AG08395 (cell line): ENCODE measurements at places on chromosomes 7 and 10.

GRCh38 chr10:69372126-69372980, 44.4 kb downstream of the TACR2 start:
- peak; percentile 28 for DNase-seq

- DNase-seq: no peak
Observed at GRCh38 chr7:53209129-53209528, 173.7 kb downstream of the POM121L12 start.

DNA sequence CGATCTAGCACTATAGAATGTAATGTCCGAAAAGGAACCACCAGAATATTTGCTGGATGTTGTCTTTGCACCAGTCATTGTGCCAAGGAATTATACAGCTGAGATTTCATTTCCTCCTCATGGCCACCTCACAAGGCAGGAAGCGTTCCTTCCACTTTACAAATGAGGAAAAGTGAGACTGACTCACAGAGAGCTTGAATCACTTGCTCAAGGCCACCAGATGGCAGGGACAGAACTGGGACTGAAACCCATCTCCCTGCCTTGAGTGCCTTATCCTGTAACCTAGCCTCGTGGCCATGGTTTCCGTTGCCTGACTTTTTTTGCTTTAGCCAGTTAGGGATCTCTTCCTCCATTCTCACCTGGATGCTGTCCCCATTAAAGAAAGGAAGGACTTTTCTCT, 44.7 kb upstream of the PDZD8 start:
- peak; percentile 60 for DNase-seq

- DNase-seq: no peak
Observed at GRCh38 chr10:111579473-111579872, 502.6 kb downstream of the ADRA2A start.

DNA sequence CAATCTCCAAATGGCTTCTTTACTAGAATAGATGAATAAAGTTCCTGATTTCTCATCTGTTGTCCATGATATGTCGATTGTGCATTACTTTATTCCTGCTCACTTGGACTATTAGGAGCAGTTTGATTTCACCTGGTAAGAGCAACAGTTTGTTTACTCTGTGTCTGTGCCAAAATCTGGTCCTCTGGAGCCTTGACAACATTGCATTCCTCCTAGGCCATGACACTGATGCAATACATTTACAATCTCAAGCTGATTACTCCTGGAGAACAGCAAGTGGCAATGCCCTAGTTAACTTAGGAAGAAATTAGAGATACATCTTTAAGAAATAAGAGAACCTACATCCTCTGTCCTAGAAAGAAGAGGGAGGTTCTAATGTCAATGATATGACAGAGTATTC, 71.8 kb downstream of the SGCE start:
- DNase-seq: peak; percentile 12

DNA sequence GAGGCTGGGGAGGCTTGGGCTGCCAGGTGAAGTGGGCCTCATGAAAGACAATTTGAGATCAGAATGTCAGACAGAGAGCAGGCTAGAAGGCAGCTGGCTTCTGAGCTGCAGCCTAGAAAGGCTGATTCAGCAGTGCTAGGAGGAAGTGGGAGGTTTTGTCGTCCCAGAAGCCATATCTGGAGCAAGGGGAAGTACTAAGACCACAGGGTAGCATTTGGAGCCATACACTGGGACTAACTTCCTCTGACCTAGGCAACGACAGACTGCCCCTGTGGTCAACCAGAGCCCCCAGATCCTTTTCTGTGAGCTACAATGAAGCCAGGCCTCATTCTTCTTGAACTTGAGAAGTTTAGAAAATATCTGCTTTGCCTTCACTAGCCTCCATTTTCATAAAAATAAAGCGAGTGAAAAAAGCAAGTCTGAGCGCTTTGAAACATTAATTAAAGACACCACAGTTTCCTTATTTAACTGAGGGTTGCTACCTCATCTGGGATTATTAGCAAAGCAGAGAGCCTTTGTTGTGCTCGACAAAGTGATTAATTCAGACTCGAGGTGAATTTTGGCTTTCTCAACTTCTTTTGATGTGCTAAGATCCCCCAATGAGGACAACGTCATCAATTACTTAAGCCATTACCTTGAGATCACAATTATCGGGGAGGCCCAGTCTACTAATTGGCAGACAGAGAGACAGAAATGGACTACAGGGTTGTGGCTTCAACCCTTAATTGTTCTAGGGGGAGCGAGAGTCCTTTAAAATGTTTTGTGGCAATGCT, 26.6 kb downstream of the TBXAS1 start:
- DNase-seq: no peak

GRCh38 chr7:129782818-129783583, 169.8 kb downstream of the UBE2H start:
- DNase-seq: no peak

GRCh38 chr7:103694304-103694703, 248.3 kb upstream of the SLC26A5 start:
- DNase-seq: no peak

DNA sequence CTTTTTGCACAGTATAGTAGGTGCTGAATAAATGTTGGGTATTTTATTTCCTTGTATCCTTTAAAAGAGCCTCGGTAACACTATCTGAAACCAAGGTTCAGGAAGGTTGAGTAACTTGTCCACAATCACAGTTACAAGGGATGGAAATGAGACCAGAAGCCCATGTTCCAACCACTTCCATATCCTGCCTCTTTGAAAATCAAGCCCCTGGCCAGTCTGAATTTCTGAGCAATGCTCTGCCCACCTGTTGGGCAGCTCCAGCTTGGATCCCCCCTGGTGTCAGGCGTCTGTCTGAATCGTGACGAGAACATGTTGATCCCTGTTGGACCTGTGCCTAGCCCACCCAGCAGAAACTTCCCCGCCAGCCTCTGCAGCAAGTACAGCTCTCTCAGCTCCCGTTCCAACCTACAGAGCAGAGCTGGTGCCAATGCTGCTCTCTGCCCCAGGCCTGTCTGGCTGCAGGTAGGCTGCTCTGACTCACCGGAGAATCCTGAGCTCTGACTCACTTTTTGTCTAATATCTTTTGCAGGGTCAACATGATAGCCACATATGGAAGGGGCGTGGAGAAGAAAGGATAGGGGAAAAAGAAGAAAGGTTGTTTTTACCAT, 595.5 kb downstream of the INHBA start:
- no peak for DNase-seq

GRCh38 chr7:109308816-109309215, 739.1 kb downstream of the DNAJB9 start:
- no peak for DNase-seq

DNA sequence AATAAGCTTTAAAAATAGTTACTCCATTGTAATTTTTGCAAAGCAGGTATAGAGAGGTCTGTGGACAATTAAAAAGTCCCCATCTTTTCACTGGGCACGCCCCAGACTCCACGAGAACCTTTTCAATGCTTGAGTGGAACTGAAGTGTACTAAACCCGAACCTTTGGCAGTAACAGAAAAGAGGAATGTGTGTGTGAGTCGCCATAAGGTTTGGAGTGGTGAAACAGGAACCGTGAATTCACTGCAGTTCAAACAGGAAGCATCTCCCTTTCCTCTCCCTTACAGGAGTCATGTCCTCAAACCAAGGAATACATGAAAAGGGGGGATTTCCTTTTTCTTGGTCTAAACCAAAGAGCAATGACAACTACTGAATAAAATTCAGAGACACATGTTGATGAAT, 23.2 kb downstream of the NDUFB2 start:
- DNase-seq: no peak
